Activated CD4-positive, alpha-beta T cell treated with anti-CD3 and anti-CD28 coated beads for 1 hour (primary cell): ENCODE measurements at places on chromosomes 12 and 14.

GRCh38 chr14:20302042-20302755, 3.6 kb downstream of the TTC5 start:
- no peak for DNase-seq

- DNase-seq: no peak
These were observed 59.2 kb upstream of the RTRAF start for GRCh38 chr14:51929910-51930682.

DNA sequence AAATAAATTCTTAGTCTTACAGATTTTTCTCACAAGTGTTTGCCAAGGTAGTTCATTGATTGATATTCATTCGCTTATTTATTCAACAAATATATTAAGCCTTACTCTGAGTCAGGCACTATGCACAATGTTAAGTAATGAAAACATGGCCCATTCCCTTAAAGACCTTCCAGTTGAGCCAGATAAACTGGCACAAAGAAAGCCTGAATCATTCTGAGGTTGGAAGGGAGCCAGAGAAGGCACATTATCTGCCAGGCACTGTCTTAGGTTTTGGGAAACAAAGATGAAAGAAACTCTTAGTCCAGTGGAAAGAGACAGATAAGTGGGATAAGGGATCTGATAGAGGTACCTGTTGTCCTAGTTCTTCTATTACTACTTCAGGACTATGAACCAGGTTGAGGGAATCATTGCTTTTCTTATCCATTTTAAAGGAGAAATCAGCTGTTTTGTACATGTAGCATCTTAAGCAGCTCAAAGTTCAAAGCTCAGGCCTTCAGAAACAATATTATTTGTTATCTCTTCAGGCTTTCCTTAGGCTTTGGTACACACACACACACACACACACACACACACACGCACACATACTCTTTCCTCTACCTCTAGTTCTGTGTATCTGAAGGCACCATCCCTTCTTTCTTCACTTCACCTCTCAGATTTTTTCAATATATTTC, 27.0 kb downstream of the PDE6H start:
- no peak for DNase-seq

DNA sequence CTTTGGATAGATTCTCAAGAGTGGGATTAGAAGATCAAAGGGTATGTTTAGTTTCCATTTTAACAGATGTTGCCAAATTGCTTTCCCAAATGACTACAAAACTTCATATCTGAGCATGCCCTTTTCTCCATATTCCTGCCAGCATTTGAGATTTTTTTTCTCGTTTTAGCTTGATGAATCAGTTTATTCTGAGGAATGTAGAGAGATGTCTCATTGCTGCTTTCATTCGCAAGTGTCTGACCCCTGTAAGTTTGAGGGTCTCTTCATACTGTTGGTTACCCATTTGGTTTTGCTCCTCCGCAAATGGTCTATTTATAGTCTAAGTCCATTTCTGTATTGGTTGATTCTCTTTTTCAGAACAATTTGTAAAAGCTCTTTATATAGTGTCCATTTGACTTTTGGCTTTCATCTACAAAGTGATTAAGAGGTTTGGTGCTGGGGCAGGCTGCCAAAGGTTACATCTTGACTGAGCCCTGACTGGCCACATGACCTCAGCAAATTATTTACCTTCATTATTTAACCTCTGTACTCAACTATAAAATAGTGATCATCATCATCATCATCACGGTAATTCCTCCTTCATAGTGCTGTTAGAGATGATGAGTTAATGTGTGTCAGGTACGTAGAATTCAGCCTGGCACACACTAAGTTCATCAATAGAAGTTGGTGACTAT, 33.6 kb downstream of the HCAR2 start:
- DNase-seq: no peak

GRCh38 chr12:51118706-51119105, 35.3 kb upstream of the CSRNP2 start:
- no peak for DNase-seq

GRCh38 chr12:91186156-91186555, 3.5 kb upstream of the DCN start:
- DNase-seq: no peak

DNA sequence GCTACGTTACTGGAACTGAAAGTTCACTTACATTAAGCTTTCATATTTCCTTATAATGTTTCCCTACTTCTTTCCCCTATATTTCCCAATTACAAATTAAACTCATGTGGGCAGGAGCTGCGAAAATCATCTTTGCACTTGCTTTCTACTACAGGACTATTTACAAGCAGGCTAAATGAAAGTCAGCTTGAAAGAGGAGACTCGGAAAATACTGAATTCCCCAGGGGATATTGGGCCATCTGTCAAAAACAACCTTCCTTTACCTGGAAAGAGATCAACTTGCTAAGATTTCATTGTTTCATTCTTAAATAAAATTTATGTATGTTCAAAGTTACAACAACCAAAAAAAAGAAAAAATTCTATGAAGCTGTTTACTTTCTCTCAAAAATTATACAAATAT, 92.8 kb upstream of the BBS10 start:
- no peak for DNase-seq

GRCh38 chr12:6819106-6820030, 2.3 kb upstream of the GPR162 start:
- DNase-seq: no peak

DNA sequence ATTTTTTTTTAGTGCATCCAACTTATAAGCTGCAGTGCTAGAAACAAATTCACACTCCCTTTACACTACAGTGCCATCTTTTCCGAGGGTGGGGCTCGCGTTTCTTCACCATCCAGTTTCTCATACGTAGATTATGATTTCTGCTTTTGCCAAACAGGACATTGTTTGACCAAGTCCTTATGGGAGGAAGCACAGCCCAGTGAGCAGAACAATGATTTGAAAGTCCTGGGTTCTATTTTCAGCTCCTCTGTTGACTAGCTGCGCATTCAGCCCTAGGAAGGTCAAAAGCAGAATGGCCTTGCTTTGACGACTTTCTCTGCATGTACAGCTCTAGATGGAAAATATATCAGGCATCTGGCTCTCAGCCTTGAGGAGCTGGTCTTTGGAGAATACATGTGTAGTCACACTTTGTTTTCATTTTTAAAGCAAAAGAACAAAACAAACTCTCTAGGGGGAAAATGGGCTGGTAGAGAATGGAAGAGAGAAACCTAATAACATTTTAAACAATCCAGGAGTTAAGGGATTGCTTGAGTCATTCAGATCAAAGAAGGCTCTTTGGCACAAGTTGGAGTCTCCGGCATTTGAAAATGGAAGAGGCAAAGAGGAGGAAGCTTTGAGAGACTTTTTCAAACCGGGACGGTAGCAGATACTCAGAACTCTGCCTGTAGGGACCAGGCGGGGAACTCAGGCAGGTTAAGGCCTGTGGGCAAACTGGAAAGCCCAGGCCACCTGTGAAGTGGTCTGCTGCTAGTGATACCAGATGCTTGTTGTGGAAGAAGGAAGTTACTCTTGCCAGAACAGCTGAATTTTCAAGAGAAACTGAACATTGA, 257.3 kb upstream of the PLEKHG7 start:
- DNase-seq: no peak

DNA sequence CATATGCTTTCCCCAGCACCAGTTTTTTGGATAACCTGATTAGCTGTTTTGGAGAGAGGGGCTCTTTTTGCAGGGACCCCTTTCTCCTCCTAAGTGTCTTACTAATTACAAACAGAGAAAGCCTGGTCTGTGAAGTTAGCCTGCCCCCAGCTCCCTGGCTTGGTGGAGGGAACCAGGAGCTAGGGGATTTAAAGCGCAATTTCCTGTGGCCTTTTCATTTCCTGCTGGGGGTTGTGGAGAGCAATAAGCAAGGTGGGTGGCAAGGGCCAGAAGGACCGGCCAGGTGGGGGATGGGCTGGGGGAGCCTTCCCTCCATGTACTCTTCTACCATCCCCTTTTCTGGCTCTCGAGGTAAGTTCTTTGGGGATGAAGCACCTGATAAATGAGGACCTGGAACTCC, 4.1 kb upstream of the CISTR start:
- DNase-seq: no peak

DNA sequence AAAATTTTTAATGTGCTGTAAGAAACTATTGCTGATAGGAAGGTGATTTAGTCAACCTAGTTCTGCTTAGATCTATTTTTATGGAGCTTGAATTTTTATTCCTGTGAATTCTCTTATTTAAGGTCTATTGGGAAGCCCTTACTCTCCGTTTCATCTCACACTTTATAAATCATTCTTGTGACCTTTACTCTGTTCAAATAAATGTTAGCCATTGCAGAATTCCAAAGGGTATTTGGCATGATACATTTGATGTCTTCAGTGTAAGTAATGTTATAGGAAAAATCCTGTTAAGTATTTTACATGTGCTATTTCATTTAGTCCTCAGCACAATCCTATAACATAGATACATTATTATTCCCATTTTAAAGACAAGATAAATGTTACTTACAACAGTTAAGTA, 12.5 kb downstream of the PTPRQ start:
- DNase-seq: no peak

- no peak for DNase-seq
These were observed 55.2 kb downstream of the PRICKLE1 start for GRCh38 chr12:42534184-42534838.

GRCh38 chr14:53384536-53384935, 231.4 kb upstream of the DDHD1 start:
- no peak for DNase-seq

- DNase-seq: no peak
These were observed 9.8 kb downstream of the CTDSP2 start for GRCh38 chr12:57836442-57837375.

GRCh38 chr12:37546901-37547475, 769.6 kb upstream of the ALG10B start:
- no peak for DNase-seq

- no peak for DNase-seq
These were observed 68.5 kb downstream of the FBXO34 start for GRCh38 chr14:55339770-55340169.

DNA sequence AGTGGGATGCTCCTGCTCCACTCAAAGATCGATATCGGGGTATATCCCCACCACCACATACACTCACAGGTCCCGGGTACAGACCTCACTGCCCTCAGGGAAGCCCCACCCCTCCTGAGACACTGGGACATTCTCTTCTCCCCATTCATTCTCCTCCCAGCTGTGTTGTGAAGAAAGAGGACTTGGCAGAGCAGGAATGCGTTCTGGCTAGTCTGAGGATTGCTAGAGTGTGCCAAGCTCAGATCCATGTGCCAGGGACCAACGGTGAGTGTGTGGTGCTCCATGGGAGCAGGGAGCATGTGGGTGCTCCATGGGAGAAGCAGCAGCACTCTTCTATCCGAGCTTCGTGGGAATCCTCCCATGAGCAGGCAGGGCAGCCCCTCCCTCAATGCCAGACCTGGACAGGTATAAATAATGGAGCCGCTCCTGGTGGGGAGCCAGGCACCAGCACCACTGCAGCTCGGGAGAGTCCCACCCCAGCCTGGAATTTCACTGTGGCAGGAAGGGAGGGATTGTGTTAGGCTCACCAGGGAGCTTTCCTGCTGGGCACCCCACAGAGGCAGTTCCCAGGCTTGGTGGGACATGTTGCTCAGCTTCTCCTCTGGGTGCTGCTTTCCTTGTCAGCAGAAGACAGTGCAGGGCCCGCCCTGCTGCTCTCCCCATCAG, 2.3 kb upstream of the KRT5 start:
- DNase-seq: no peak

DNA sequence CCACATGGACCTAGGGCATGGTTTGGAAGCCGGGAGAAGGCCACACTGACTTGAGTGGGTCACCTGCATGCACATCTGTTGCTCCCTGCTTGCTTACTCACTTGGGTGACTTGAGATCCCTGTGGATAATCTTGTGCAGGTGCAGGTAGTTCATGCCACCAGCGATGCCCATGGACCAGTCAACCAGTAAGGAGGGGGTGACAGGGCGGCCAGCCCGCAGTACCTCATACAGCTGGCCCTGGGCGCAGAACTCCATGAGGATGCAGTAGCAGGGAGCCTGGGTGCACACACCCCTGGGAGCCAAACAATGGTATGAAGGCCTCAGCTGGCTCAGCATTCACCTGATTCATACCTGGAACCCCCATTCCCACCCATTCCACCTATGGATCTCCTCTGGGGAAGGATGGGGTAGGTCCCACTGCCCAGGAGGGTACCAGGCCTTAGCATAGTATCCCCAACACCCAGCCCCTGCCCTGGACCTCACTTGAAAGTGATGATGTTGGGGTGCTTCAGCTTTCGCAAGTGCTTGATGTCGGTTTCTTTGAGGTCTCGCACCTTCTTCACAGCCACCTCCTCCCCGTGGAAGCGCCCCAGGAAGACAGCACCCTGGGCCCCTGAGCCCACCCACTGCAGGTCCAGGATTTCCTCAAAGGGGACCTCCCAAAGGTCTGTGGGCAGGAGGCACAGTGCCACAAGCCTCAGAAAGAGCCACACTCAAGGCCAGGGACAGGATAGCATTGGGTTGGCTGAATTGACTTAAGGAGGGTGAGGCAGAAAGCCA, 13.1 kb downstream of the MAP3K12 start:
- DNase-seq: no peak

DNA sequence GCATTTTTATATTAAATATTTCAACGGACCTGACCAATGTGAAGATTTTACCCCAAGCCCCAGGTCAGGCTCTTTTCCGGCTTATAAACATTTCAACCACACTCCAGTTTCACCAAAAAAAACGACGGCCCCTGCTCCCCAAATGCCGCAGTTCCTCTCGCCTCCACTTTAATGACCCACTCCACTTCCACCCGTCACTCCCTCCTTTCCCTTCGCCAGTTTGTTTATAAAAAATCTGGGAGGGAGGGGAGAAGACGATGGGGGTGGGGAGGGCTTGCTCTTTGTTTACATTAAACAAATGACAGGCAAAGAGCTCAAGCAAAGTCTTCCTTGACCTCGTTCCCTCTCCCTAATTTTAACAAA, 5.4 kb downstream of the SIX6 start:
- no peak for DNase-seq

DNA sequence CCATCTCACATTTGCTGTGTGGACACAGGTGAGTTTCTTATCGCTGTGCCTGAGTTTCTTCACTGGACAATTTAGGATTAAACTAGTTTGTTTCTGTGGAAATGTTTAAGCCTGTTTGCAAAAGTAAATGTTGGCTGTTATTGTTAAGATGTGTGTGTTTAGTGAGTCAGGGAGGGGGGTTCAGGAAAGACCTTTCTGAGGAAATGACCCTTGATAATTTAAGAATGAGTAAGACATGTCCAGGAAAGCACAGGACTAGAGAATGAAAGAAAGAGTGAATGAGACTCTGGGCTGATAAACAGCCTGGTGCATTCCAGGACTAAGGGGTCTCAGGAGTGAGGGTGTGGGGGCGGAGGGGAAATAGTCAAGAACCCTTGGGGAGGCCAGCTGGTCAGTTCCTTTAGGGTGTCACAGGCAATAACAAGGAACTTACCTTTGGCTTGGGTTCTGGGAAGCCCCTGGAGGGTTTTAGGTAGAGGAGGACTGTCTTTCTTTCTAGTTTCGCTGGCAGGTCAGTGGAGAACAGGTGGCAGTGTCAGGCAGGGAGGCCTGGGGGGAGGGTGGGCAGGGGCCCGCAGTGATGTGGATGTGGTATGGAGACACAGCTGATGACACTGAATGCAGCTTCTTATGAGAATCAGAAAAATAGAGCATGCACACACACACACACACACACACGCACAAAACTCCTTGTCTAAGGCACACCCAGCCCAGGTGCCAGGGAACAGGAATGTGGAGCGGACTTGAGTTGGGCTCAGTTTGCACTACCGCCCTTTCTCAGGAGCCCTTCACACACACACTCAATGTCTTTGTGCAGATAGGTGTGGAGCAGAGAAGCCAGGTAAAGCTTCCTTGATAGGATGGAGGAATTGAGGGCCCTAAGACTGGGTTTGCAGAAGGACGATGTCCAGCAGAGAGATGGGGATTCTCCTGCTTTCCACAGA, 1005.5 kb downstream of the VRK1 start:
- DNase-seq: no peak

GRCh38 chr12:21526721-21527345, 737 bp downstream of the SPX start:
- DNase-seq: no peak

- DNase-seq: no peak
These were observed 34.0 kb downstream of the JDP2 start for GRCh38 chr14:75461755-75462349.
